ENCODE measurements at places on chromosomes 12 and 14.

DNA sequence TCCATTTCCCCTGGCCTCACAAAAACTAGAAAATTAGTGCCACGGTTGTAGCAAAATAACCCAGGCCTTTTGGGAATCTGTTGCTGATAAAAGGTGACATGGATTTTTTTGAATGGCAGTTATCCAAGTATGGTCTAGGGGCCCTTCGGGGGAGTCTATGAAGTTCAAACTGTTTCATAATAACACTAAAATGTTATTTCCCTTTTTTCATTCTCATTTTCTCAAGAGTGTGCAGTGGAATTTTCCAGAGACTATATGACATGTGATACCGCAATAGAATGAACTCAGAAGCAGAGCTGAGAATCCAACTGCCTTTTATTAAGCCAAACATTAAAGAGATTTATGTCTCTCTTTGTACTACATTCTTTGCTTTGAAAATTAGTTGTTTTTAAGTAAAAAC lies 26.9 kb downstream of the GSTZ1 start:
- no peak for DNase-seq

GRCh38 chr12:34405286-34406227 lies 383.3 kb downstream of the ALG10 start:
- DNase-seq, result no peak

GRCh38 chr14:61927060-61927459 lies 164.8 kb downstream of the SNAPC1 start:
- no peak for DNase-seq

GRCh38 chr14:63205044-63205575 lies 867 bp downstream of the RHOJ start:
- DNase-seq, result no peak

DNA sequence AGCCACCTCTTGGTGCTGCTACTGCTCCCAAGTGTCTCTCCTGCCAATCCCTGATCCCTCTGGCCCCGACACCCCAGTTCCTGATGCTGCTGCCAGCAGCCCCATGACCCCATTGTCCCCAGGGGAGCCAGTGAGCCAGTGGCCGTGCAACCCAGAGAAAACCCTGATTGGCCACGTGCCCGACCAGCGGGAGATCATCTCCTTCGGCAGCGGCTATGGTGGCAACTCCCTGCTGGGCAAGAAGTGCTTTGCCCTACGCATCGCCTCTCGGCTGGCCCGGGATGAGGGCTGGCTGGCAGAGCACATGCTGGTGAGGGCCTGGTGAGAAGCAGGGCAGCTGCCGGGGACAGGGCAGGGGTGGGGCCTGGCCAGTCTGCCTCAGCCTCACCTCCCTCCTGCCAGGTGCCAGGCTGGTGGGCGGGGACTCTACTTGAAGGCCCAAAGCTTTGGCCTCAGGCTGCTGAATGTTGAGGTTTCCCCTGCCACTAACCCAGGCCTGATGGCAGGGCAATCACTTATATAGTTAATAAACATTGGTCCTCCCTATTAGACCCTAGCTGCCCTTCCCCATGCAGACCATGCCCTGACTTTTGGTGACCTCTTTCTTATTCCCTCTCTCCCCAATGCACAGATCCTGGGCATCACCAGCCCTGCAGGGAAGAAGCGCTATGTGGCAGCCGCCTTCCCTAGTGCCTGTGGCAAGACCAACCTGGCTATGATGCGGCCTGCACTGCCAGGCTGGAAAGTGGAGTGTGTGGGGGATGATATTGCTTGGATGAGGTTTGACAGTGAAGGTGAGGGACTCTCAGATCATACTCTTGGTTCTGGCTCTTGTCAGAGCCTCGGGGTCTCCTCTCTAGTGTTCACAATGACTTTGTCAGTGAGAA lies 5.1 kb downstream of the PCK2 start:
- DNase-seq, result no peak

- no peak for DNase-seq
Observed at GRCh38 chr14:99245564-99246511, 26.2 kb downstream of the BCL11B start.

GRCh38 chr12:11651381-11651780 lies 1.9 kb downstream of the ETV6 start:
- no peak for DNase-seq

- DNase-seq, result no peak
Observed at GRCh38 chr12:13602172-13602571, 379.2 kb downstream of the GRIN2B start.

DNA sequence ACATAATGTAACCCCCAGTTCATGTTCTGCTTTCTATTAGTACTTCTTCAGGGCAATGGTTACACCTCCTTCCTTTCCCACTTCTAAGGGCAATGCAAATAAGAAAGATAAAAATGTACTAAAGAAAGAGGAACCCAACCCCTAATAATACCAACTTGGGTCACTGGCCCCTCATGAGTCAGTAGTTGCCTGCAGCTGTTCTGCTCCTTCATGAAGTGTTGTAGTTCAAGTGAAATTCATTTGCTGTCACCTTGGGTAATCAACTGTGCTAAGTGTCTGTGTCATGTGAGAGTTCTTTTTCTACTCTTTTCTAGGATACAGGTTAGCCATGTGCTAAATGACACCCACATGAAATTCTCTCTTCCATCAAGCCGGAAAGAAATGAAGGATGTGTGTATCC lies 91.8 kb downstream of the PLXNC1 start:
- no peak for DNase-seq

All from stimulated activated CD8-positive, alpha-beta memory T cell treated with anti-CD3 and anti-CD28 coated beads, Interleukin-4, amount 100 ng/mL, for 4 hours (primary cell).